Fibroblast of villous mesenchyme (primary cell): ENCODE measurements at places on chromosomes 7 and 10.

GRCh38 chr7:132463922-132464321 is 112.3 kb downstream of the PLXNA4 start:
- no peak for DNase-seq

DNA sequence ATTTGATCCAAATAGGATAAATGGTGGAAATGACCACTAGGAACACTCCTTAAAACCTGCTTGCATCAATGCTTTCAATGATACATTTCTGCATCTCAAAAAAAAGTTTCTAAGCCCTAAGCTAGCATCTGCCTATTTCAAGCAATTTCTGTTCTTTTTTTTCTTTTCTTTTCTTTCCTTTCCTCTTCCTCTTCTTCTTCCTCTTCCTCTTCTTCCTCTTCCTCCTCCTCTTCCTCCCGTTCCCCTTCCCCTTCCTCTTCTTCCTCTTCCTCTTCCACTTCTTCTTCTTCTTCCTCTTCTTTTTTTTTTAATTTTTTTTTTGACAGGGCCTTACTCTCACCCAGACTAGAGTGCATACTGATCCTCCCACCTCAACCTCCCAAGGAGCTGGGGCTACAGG is 15.4 kb downstream of the RBM20 start:
- DNase-seq: no peak

GRCh38 chr10:80444124-80444523 is 10.0 kb upstream of the TSPAN14 start:
- DNase-seq: no peak

GRCh38 chr10:8407501-8408021 is 353.1 kb downstream of the GATA3 start:
- no peak for DNase-seq

DNA sequence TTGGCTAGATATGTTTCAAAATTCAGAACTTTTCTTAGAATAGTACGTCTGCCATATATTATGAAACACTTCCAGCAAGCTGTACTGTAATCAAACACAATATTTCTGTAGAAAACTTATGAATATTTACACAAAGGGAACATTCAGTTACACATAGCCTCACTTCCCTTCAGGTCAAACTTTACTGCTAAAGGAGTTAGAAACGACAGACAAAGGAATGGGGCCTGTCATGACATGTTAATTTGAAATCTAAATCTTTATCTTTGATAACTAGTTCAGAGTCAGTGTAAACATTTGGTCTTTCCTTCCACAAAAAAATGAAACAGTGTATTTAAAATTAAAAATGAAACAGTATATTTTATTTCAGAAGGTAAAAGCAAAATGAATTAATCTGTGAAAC is 1.0 kb upstream of the CROT start:
- no peak for DNase-seq

- DNase-seq: no peak
Measured at GRCh38 chr7:126948664-126949063, 304.1 kb downstream of the GRM8 start.
